Left kidney (tissue), 8 donors: ENCODE measurements at places on chromosomes 3 and 15. TPM values are rescaled to one million over a fixed set of nuclear protein-coding genes. Genes with fewer than 3 reads are reported as not detected.

Gene GATA2
- 32.1 TPM for polyA plus RNA-seq

Gene COL8A1
- polyA plus RNA-seq = 9.0 TPM

Gene SENP5
- 40.4 TPM for polyA plus RNA-seq

- DNase-seq = no peak
These were observed 60.2 kb upstream of the RAB6B start for GRCh38 chr3:133955892-133956291.

- peak; percentile 27 for DNase-seq
These were observed 28.1 kb downstream of the ZNF589 start for GRCh38 chr3:48268936-48269561.

- no peak for DNase-seq
These were observed 97.8 kb upstream of the IGSF10 start for GRCh38 chr3:151558661-151559060.

GRCh38 chr3:153752405-153753027, 368.7 kb upstream of the ARHGEF26 start:
- no peak for DNase-seq
